ENCODE measurements at places on chromosomes 1 and 21. TPM values are rescaled to one million over a fixed set of nuclear protein-coding genes. Genes with fewer than 3 reads are reported as not detected.

The LDLRAD1 gene
- total RNA-seq: not detected

The KDM5B gene
- 14.6 TPM for total RNA-seq

The LRP8 gene
- 3.6 TPM for total RNA-seq

The PRDM16 gene
- total RNA-seq: 3.3 TPM

The HENMT1 gene
- 0.41 TPM for total RNA-seq

The TDRD5 gene
- not detected for total RNA-seq

The MROH9 gene
- total RNA-seq: not detected

The SYPL2 gene
- total RNA-seq: 9.6 TPM

The SLC45A3 gene
- total RNA-seq: 2.6 TPM

The CADM3 gene
- total RNA-seq: 4.0 TPM

The SLAMF1 gene
- total RNA-seq: 0.31 TPM

The GBP7 gene
- not detected for total RNA-seq

The GJB3 gene
- not detected for total RNA-seq

The BSND gene
- total RNA-seq: not detected

The SERPINC1 gene
- 0.31 TPM for total RNA-seq

All from right atrium auricular region (tissue), 2 donors.